HCEC 1CT (cell line): ENCODE measurements at places on chromosomes 3 and 15.

DNA sequence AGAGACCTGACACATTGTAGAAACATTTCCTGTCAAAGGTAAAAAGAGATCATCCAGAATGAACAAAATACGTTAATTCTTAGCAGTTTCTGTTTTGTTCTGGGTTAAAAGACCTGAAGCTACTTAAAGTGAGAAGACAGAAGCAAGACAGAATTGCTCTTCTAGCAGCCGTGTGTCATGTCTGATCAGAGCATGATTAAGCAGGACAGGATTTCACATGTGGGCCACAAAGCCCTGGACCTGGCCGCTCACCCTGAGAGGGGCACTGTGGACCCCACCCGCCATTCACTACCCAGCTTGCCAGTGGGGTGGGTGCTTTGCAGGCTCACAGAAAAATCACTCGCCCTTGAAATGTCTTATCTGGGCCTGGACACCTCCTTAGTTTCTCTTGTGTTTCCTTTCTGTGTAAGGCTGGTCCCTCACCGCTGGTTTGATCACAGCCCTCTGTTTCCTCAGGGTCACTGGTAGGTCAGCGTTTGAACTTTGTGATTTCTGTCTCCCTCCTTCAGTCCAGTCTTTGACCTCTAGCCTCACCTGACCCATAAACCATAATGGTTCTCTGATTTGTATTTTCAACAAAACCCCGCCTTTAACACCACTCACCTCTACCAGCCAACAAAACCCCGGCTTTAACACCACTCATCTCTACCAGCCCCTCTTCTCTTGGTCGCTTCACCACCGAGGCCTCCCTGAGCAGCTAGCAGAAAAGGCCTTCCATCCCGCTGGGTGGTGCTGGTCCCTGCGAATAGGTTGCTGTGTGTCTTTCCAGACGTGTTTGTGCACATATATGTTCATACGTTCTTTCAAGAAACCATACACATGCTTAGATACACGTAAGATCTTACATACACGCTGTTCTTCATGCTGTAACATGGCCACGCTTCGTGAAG, 185.0 kb downstream of the OR4M2 start:
- DNase-seq: no peak

DNA sequence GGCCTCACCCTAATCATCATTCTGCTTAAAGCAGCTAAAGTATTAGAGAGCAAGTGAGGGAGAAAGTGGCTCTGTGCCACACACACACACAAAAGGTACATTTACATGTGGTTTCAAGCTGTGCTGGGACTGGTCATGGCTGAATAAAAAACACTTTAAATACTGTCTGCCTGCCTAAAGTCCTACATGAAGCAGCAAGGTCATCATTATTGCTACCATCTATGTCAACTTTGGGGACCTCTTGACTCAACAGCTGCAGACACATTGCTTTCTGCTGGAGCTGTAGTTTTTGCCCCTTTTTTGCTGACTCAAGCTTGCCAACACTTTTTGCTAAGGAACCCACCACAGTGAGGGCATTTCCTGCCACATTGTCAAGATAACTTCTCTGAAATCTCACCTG, 1237.9 kb downstream of the ROBO2 start:
- no peak for DNase-seq

DNA sequence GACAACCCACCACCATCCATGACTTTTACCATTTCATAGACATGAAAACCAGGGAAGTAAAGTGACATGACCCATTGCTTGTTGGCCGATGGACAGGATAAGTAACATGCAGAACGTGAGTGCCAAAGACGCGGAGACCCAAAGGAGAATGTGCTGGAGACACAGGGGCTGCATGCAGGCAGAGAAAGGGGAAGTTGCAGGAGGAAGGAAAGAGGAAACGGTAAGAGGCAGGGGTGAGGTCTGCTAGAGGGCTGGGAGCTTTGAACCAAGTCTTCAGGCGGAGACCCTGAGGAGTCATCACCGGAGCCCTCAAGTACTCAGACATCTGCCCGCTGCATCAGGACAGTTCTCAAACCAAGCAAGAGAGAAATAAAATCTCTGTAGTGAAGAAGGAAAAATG, 34.9 kb downstream of the MAGEF1 start:
- DNase-seq: no peak

- DNase-seq: no peak
These were observed 176.0 kb downstream of the SHOX2 start for GRCh38 chr3:157930000-157930780.

DNA sequence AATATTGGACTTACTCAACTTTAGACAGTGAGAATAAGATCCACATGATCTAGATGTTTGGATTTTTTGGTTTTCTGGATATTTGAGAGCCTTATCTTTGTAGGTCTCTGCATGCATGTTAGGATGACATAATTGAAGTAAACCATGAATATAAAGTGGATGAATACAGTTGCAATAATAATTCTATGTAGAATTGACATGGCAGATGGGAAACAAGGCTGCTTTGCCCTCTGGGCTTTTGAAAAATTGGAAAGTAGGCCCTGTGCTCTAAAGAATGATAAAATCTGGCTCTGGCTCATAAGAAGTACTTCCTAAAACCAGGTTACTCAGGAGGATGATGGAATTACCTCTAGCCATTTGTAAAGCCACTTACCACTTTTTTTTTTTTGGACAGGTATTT, 86.9 kb downstream of the ZNF609 start:
- no peak for DNase-seq

DNA sequence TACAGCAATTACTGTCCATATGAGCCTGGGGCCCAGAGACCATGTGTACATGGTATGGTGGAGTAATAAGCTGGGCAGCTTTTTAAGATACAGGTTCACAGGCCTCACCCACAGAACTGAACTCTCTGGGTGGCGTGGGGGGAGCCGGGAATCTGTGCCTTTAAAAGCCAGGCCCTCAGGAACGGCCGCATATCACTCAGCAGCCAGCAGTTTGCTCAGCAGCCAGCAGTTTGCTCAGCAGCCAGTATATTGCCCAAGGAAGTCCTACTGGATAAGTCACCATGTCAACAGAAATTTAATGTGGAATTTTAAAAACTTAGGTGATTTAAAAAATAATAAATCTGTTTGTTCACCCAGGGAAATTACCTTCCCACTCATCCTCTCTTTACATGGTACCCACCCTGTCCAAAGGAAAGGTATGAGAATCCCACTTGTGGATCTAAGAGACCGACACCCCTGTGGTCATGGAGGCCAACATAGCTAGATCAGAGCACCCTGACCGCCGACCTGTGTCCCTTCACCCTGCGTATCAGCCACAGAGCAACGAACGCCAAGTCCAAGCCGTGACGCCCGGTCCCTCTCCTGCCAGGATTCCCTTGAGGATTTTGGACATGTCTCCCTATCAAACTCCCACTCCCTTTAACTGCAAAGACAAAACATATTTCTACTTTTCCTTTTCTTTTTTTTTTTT, 95.7 kb upstream of the CHRM5 start:
- DNase-seq: no peak

DNA sequence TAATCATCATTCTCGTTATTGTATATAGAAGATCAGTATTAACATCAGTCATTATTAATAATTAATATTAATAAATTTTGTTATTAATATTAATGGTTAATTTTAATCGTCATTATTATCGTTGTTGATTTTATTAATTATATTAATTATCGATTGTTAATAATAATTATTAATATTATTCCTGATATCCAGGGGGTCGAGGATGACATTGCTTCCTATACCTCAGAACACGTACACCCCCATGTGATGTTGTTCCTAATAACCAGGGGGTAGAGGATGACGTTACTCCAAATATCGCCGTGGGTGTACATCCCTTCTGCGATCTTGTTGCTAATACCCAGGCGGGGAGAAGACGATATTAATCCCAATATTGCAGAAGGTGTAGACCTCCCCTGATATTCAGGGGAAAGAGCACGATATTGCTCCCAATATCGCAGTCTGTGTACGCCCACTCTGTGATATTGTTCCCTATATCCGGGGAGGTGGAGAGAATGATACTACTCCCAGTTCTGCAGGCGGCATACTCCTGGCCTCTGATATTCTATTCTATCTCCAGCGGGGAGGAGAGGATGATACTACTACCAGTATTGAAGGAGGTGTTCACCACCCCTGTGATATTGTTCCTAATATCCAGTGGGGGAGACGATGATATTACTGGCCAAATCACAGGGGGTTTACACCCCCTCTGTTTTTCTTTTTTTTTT, 22.3 kb upstream of the BMF start:
- DNase-seq: no peak

DNA sequence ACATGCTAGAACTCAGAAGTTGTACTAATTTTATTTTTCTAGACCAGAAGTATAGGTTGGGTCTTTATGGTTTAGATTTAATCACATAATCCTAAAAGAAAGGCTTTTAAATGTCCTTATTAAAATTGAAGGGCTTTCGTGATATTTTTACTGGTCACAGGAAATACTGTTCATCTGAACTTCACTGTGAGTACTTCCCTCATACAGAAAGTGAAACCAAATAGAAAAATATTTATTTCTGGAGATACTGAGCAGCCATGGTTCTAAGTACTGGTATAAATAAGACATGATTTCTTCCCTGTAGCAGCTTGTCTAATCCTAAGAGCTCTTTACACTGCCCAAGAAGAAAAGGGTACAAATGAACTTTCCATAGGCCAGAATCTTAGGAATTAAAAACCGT, 2.0 kb downstream of the SNRK start:
- peak; percentile 41 for DNase-seq

- DNase-seq: no peak
These were observed 21.0 kb downstream of the TMEM43 start for GRCh38 chr3:14145670-14146380.

DNA sequence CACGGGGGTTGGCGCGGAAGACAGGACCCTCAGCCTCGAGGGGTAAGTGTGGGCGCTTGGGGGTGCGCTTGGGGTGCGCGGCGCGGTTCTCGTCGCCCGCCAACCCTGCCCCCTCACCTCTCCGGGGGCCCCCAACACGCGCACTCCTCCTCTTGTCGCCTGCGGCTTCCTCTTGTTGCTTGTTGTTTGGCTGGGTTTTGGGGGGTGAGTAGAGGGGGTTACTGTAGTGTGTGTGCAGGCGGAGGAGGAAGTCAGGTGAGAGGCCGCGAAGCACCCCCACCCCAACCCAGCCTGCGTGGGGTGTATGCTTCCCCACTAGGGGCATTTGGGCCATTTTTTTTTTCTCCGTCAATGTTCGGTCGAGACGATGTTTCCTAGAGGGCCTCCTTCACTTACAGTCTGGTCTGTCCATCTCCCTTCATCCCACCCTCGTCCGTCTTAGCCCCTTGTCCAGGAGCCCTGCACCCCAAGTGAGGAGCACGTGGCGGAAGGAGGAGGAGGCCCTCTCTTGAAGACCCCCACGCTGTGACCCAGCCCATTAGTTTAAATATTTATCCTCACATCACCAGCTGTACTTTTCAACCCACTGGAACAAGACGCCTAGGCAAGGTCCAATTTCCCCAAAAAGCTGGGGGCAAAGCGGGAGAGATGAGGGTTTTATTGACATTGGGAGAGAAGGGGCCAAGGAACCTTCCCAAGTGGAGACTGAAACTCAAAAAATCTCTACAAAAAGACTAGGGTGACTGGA, 20.4 kb upstream of the SATB1 start:
- no peak for DNase-seq

GRCh38 chr3:125175295-125176078, 37.1 kb downstream of the SLC12A8 start:
- DNase-seq: no peak

- DNase-seq: peak; percentile 56
These were observed 250.8 kb upstream of the CBLB start for GRCh38 chr3:106119614-106120082.

- DNase-seq: no peak
These were observed 1.2 kb downstream of the FAM3D start for GRCh38 chr3:58665405-58665804.

- DNase-seq: no peak
These were observed 14.6 kb upstream of the DUSP7 start for GRCh38 chr3:52070724-52071621.

- DNase-seq: no peak
These were observed 35.4 kb upstream of the RBMS3 start for GRCh38 chr3:29245441-29245840.

- DNase-seq: peak; percentile 20
These were observed 6.6 kb upstream of the BLM start for GRCh38 chr15:90710436-90711027.

- no peak for DNase-seq
These were observed 92.8 kb downstream of the FNDC3B start for GRCh38 chr3:172132159-172132586.

GRCh38 chr3:4898454-4899313, 80.6 kb upstream of the BHLHE40 start:
- no peak for DNase-seq

GRCh38 chr15:79403501-79403900, 28.6 kb upstream of the MINAR1 start:
- DNase-seq: peak; percentile 5

DNA sequence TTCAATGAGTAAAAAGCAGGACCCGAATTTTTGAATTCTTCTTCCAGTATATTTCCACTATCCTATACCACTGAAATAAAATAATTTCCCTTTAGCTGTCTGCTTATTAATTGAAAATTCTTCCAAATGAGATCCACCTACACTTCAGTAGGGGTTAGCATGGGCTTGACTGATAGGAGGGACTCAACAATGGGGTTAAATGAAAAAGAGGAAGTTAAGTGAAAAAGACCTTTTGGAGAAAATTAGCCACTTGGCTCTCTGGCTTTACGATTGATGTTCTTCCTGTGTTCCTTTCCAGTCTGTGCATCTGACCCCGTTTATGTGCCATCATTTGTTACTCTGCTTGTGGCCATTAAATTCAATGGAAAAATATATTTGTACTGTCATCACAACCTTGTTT, 54.0 kb upstream of the GCNT3 start:
- no peak for DNase-seq

GRCh38 chr3:40605960-40606359, 81.2 kb downstream of the ZNF621 start:
- DNase-seq: no peak

DNA sequence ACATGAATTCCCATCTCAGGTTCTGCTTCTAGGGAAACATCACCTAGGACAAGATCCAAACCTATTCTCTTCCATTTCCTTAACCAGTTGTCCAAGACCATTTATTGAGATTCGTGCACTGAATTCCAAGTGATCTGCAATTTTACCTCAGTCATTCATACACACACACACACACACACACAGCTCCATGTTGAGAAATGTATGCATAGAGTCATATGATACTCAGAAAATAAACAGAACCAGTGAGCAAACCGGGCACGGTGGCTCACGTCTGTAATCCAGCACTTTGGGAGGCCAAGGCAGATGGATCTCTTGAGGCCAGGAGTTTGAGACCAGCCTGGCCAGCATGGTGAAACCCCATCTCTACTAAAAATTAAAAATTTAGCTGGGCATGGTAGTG, 6.1 kb upstream of the KPNA1 start:
- DNase-seq: peak; percentile 18

GRCh38 chr3:101943029-101943428, 93.7 kb downstream of the NFKBIZ start:
- no peak for DNase-seq

GRCh38 chr3:43959498-43960447, 269.0 kb downstream of the ABHD5 start:
- DNase-seq: no peak

DNA sequence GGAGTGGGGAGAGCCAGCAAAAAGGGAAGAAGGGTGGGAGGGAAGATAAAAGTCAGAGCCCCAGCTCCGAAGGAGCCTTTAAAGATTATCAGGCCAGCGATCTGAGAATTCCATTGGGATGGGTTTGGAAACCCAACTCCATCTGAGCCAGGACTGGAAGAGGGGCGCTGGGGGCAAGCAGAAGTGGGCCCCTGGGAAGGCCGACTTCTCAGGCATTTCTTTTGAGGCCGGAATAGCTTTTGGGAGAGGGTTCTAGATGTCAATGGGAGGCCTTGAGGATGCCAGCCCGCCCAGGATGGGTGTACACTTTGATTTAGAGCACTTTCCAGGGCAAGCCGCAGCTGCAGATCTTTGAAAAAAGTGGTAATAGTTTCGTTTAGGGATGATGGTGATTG, 6.6 kb upstream of the SOX2 start:
- no peak for DNase-seq

- DNase-seq: no peak
These were observed 17.8 kb downstream of the TBL1XR1 start for GRCh38 chr3:177179281-177180067.
